Thymus (tissue), 14 donors: ENCODE measurements at places on chromosomes 16 and 17. TPM values are rescaled to one million over a fixed set of nuclear protein-coding genes. Genes with fewer than 3 reads are reported as not detected.

Gene NPB
- 3.5 TPM for polyA plus RNA-seq

Gene ASGR1
- polyA plus RNA-seq = 3.3 TPM

Gene CCL17
- polyA plus RNA-seq = 38.6 TPM

Gene NOG
- polyA plus RNA-seq = 1.3 TPM

Gene TSEN54
- polyA plus RNA-seq = 91.0 TPM

Gene DPEP3
- polyA plus RNA-seq = 0.23 TPM

Gene KCNJ2
- 3.1 TPM for polyA plus RNA-seq
